NCI-H446 (cell line): ENCODE measurements at places on chromosomes 1 and 21.

DNA sequence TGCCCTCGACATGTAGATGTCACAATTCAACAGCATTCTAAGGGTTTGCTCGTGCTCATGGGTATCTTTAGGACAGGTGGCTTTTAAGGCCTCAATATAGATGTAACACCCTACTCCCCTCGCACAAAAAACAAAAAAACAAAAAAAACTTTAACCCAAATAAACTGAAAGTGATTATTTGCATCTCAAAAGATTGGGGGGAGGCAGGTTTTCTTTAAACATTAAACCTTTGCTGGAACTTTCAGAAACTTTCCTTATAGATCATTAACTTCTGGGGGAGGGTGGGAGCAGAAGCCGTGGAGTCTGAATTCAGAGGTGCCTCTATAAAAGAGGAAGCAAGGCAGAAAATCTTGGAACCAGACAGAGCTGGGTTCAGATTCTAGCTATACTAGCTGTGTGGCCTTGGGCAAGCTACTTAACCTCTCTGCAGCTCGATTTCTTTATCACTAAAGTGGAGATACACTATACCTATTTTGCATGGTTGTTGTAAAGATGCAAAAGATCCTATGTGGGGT lies 3.2 kb upstream of the KIAA1614 start:
- no peak for DNase-seq

DNA sequence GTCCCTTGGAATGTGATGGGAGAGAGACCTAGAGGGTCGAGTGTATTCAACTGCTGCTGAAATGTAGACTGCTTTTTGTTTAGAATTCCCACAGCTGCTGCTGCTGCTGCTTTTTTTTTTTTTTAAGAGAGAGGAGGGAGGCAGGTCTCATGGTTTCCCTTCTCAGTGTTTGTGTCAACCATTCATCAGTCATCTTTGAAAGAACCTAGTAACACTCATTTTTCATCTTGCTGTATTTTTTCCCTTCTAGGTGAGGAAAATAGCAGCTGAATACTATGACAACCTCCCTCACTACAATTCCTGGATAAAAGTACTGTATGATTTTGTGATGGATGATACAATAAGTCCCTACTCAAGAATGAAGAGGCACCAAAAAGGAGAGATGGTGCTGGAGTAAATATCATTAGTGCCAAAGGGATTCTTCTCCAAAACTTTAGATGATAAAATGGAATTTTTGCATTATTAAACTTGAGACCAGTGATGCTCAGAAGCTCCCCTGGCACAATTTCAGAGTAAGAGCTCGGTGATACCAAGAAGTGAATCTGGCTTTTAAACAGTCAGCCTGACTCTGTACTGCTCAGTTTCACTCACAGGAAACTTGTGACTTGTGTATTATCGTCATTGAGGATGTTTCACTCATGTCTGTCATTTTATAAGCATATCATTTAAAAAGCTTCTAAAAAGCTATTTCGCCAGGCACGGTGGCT lies 9.2 kb downstream of the DEGS1 start:
- DNase-seq = no peak

GRCh38 chr1:234771642-234772344 lies 161.8 kb upstream of the IRF2BP2 start:
- no peak for DNase-seq

DNA sequence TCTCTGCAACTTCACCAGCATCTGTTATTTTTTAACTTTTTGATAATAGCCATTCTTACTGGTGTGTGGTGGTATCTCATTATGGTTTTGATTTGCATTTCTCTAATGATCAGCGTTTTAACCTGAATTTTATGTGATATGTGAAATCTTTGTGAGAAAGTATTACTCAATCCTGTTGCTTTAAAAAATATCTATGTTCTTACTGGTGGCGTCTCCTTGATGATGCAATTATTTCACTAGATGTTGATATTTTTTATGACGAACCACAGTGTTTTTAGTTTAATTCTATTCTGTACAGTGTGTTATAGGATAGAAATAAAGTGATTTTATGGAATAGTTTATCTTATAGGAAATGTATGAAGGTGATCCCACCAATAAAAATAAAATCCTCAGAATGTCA lies 54.7 kb upstream of the GPR88 start:
- no peak for DNase-seq

GRCh38 chr1:198157241-198157846 lies 546 bp downstream of the NEK7 start:
- DNase-seq = peak; percentile 85

DNA sequence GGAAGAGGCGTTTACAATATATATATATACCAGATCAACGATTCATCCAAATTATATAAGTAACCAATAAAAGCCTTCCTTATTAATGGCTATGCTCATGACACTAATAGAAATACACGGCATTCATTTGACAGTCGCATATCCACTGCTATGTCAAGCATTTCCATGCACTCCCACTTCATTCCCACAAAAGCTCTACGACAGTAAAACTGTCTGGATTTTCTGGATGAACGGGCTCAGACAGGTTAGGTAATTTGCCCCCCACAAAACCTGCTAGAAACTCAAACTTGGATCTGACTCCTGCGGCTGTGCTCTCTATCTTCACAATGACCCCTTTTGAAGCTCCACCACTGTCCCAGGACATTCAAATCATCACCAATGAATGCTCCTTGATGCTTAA lies 11.4 kb downstream of the DNAJC11 start:
- no peak for DNase-seq

GRCh38 chr1:197674286-197674685 lies 101.0 kb downstream of the DENND1B start:
- peak; percentile 97 for DNase-seq

DNA sequence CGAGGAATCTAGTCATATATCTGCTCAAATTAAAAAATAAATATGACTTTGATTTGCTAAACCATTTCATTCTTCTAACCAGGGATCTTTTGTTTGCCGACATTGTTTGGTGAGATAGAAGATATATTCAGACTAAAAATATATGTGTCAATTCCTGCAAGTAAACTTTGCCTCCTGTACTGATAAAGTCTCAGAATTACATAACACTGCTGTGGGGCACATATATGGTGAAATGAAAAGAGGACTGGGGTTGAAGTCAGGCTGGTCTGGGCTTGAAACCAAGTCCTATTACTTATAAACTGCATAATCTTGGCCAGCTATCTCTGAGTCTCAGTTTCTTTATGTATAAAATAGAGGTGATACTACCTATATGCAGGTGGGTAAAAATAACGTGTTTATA lies 9.8 kb downstream of the SCMH1 start:
- no peak for DNase-seq

DNA sequence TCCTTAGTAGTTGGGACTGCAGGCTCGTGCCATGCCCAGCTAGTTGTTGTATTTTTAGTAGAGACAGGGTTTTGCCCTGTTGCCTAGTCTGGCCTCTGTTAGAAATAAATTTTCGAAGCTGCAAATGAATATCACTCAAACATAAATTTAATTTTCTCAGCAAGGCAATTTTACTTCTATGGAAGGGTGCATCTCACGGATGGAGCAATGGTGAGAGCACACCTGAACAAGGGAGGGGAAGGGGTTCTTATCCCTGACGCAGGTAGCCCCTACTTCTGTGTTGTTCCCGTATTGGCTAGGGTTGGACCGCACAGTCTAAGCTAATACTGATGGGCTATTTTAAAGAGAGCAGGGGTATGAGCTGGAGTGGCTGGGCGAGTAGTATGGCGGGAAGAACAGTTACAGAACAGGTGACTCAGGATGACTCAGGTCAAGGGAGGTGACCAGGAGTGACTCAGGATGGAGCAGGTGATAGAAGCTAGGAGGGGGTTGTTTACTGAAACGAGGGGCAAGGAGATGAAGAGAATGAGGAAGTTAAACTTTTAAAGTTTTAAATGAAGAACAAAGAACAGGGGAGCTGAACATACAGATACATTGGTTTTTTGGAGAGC lies 7.5 kb downstream of the MDM4 start:
- no peak for DNase-seq

DNA sequence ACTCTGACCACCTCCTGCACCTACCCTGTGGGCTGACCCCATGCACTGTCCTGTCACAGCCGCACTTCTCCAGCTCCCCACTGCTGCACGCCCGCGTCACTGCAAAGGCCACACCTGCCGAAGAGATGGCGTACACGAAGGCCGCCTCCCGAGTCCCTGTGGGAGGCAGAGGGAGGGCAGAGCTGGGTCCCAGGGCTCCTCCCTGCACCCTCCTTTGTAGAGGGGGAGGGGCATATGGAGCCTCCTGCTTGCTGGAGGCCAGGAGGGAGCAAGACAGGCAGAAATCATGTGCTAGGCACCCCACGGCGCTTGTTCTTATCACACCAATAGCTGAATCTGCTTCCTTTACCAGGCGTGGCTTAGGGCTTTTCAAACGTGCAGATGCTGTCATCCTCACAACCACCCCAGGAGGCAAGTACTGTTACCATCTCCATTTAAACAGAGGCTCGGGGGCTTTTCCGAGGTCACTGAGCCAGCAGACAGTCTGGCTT lies 21.4 kb downstream of the WNT4 start:
- DNase-seq = no peak

- no peak for DNase-seq
Observed at GRCh38 chr21:42287193-42288083, 27.8 kb downstream of the TFF3 start.

- no peak for DNase-seq
Observed at GRCh38 chr1:212589446-212589845, 19.1 kb upstream of the ATF3 start.

DNA sequence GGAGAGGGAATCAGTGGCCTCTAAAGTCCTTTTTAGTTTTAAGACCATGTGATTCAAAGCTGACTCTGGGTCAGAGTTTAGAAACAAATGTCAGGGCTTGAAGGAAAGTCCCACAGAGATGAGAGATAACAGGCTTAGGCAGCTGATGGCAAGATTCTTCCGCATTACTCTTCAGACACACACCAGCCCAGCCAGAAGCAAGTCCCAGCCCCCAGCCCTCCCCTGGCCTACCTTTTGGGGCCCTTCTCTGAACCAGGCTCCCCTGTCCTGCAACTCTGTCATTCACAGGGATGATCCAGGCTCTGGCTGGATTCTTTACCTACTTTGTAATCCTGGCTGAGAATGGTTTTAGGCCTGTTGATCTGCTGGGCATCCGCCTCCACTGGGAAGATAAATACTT lies 13.1 kb upstream of the CASQ1 start:
- DNase-seq = no peak

DNA sequence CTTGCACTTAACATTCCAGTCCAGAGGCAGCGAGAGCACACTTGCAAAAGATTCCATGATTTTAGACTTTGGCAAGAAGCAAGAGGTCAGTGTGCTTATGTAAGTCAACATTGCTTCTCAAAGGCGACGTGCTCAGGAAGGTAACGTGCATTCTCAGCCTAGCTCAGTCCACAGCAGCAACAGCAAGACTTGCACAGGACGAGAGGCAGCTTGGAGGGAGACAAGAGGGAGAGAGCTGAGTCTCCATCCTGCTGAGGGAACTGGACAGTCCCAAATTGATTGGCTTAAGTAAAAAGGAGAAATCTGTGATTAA lies 56.5 kb downstream of the PTP4A2 start:
- no peak for DNase-seq

- DNase-seq = no peak
Observed at GRCh38 chr1:64834734-64835133, 89.9 kb downstream of the RAVER2 start.

DNA sequence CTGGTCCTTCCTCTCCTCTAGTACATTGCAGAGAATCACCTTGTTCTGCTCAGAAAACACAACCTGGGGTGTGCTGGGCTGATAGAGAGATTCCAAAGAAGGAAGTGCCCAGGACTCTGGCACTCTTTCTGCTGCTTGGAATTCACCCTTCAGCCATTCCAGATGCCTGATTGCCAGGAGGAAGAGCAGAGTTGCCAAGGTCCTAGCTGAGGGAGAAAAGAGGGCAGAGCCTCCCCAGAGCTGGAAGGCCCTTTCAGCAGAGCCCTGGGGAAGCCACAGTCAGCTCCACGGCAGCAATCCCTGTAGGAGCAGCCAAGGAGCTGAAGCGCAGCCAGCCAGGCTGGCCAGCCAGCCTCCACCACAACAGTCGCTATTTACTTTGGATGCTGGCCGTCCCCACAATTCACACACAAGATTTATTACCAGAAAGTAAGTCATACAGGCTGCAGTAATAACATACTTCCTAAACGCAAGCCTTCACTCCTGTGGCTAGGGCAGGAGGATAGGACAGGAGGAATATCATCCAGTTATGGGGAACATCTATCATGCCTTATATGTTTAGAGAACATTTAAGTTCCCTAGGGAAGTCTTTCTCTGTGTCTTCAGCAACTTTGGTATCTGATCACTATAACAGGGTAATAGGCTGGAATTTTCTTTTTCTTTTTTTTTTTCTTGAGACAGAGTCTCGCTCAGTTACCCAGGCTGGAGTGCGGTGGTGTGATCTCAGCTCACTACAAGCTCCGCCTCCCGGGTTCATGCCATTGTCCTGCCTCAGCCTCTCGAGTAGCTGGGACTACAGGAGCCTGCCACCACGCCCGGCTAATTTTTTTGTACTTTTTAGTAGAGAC lies 36.6 kb upstream of the SLC44A3 start:
- DNase-seq = peak; percentile 84

GRCh38 chr1:82920418-82921248 lies 1078.3 kb downstream of the TTLL7 start:
- no peak for DNase-seq

DNA sequence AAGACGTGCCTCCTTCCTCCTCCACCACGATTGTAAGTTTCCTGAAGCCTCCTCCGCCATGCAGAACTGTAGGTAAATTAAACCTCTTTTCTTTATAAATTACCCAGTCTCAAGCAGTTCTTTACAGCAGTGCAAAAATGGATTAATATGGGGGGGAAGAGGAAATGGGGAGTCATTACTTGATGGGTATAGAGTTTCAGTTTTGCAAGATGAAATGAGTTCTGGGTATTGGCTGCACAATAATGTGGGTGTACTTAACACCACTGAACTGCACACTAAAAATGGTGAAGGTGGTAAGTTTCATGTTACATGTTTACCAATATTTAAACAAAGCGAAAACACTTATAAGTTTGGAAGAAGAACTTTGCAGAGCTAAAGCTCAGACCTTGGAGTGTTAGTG lies 24.3 kb upstream of the DISP1 start:
- no peak for DNase-seq

DNA sequence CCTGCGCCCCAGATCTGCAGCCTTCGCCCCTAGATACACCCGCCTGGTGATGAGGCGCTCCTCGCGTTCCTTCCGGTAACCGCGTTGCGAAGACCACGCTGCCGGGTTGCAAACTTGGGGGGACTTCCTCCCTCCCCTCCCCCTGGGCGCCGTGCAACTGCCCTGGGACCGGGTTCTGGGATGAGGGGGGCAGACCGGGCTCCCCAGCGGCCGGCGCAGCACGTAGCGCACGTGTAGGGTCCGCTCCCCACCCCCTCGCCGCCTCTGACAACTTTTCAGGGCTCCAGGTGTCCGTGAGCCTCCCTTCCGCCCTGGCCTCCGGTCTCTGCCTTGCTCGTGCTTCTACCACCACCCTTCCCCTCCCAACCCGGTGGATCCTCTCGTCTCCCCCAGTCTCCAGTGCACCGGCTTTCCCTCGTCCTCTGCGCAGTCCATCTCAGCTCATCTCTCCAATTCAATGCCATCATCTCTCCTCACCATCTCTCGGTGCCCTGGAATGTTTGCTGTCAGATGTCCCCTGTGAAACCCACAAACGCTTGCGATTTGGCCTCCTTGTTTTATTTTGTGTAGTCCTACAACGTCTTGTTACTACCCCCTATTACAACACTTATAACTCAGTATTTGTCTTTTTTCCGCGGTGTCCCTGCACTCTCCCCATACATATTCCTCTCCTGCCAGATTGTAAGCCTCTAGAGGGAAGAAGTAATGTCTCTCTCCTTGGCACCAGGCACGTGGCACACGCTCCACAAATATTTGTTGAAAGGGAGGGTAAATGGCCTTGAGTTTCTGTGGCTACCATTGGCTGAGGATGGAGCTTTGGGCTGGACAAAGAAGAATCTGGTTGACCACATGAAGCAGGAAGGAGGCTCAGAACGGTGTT lies 782 bp downstream of the PCAT6 start:
- no peak for DNase-seq
